ENCODE measurements at places on chromosomes 5 and 9.

- no peak for DNase-seq
These were observed 1809.2 kb upstream of the ACO1 start for GRCh38 chr9:30575218-30575617.

- DNase-seq: peak; percentile 97
These were observed 109.1 kb downstream of the SUSD1 start for GRCh38 chr9:112065806-112066606.

DNA sequence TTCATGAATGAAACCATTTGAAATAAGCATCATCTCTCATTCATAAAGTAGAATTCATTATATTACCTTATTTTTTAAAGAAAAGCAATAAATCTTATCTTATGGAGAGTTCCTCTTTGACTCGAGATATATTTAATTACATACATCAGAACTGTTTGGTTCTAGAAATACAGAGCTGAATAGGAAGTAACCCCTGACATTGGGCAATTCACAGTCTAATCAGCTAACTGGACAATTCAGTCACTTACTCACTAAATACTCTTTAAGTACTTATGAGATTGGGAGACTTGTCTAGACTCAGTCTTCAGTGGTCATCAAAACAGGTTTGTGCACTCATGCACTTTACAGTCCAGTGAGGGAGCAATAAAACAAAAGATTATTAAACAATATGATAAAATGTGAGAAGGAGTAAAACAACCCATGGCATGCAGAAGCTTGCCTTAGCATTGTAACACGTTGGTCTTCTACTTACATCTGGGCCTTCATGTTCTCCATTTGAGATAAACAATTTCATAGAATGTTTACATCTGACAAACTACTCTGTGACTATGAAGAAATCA, 11.5 kb upstream of the FBXO38 start:
- DNase-seq: no peak

DNA sequence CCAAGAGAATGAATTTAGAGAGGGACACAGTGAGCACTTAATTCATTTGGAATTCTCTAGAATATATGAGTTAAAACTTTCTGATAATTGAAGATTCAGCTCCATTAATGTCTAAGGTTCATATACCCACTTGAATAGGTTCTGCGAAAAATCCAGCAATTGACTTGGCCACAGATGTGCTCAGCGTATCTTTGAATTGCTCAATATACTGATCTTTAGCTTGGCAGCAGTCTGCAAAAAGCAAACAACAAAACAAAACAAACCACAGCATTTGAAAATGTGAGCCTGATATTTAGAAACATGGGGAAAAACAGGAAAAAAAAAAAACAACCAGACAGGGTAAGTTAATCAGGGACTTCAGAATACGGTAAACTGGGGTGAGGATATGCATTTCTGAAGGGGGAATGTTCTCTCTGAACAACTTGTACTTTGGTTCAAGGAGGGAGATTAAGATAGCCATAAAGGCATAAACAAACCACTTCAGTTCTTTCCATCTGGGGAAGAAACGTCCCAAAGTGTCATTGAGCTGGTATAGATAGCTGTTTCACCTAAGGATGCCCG, 21.4 kb downstream of the AGXT2 start:
- no peak for DNase-seq

DNA sequence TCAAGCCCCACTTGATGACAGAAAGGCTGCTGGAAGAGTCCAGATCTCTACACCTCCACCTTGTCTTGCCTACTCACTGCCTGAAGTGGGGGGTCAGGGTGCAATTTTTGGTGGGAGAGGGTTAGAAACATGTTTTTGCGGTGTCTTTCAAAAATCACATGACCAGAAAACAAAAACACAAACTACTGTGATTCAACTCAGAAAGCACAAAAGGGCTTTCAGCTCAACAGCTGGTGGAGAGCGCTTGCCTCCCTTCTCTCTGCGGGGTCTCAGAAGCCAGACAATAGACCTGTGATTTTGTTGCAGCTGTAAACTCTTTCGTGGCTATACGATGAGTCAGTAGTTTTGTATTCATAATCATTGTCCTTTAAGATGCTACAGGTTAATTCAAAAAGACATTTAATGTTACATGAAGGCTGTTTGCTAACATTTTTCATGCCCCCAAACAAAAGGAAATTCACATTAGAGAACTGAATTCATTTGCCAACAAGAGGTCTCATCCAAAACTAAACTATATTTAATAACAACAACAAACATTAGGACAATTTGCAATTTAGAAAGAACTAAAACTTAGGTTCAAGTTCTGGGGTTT, 172.6 kb upstream of the RAI14 start:
- peak; percentile 75 for DNase-seq

GRCh38 chr5:125696762-125697161, 726.4 kb upstream of the GRAMD2B start:
- no peak for DNase-seq

DNA sequence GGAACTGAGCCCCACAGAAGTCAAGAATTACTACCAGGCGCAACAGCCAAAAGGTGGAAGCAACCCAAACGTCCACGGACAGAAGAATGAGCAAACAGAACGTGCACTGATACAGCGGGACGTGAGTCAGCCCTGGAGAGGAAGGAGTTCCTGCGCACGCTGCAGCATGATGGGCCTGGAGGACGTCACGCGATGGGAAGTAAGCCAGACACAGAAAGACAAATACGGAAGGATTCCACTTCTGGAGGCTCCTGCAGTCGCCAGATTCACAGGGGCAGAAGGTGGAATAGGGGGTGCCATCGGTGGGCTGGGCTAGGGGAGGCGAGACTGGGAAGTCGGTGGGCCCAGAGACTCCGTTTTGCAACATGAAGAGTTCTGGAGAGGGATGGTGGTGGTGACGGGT, 80.3 kb upstream of the PHYKPL start:
- DNase-seq: no peak

GRCh38 chr5:6540111-6540827, 91.6 kb downstream of the UBE2QL1 start:
- no peak for DNase-seq

DNA sequence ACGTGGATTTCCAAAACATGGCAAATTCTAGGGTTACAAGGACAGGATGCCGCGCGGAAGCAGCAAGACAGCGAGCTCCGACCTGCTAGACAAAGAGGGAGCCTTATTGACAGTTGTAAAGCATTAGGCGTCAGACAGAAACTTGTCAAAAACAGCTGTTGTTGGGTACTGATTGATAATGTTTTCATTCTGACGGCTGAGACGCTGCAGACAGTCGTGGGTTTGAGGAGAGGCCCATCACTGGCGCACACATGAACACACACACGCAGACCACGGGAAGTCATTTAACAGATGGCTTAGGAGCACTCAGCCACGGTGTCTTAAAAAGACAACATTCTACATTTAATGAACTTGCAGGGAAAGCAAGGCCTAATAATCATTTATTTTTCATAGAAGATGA, 324.0 kb downstream of the NDUFS4 start:
- DNase-seq: peak; percentile 63

DNA sequence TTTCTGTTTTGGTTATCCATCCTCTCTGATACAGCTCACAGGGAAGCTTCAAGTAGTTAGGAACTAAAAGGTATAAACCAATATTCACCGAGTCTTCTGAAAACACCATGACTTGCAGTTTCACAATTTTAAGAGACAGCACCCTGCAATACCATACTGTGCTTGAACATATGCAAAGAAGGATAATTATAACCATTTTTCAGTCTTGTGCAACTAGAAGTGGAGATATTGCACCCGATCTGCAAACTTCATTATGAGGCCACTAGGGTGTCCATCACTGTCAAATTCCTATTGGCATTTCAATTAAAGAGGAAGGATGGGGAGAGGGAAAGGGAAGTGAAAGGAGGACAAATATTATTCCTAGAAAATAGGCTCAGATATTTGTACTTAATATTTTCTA, 32.4 kb upstream of the CEP120 start:
- DNase-seq: no peak

- DNase-seq: peak; percentile 2
These were observed 352.5 kb upstream of the CYLC2 start for GRCh38 chr9:102642651-102643050.

DNA sequence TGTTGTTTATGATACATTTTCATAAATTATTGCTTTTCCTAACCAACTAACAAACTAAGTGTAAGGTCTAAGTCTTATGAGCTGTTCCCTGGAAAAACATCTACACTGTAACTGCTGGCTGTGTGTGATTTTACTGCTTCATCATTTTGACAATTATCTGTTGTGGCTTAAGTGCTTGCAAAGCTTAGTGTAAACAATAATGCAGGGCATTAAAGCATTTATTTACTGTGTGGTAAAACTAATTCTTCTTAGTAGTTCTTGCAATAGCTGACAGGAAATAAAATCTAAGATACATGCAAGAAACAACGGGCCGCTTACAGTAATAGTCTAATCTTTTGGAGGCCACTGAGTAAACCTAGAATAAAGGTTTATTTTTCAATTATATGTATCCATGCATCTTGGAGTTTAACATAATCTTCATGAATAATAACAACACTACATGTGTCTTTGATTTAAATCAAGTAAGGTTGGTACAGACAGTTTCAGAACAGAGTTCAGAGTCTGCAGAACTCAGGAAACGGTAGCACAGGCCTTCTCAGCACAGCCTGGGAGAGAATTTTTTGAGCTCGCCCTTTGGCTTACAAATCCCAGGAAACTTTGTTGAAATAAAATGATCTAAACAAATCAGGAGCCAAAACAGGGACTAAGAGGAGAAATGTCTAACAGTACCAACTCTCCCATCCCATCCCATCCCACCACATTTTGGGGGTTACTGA, 473.1 kb downstream of the NR2F1-AS1 start:
- no peak for DNase-seq

GRCh38 chr9:132584601-132585560, 2.5 kb downstream of the BARHL1 start:
- peak; percentile 70 for DNase-seq

- no peak for DNase-seq
These were observed 1.1 kb upstream of the ORM1 start for GRCh38 chr9:114321759-114322158.

GRCh38 chr9:70635790-70636189, 221.3 kb upstream of the KLF9 start:
- DNase-seq: no peak

- DNase-seq: no peak
These were observed 52.2 kb downstream of the EXOSC2 start for GRCh38 chr9:130745829-130746228.

DNA sequence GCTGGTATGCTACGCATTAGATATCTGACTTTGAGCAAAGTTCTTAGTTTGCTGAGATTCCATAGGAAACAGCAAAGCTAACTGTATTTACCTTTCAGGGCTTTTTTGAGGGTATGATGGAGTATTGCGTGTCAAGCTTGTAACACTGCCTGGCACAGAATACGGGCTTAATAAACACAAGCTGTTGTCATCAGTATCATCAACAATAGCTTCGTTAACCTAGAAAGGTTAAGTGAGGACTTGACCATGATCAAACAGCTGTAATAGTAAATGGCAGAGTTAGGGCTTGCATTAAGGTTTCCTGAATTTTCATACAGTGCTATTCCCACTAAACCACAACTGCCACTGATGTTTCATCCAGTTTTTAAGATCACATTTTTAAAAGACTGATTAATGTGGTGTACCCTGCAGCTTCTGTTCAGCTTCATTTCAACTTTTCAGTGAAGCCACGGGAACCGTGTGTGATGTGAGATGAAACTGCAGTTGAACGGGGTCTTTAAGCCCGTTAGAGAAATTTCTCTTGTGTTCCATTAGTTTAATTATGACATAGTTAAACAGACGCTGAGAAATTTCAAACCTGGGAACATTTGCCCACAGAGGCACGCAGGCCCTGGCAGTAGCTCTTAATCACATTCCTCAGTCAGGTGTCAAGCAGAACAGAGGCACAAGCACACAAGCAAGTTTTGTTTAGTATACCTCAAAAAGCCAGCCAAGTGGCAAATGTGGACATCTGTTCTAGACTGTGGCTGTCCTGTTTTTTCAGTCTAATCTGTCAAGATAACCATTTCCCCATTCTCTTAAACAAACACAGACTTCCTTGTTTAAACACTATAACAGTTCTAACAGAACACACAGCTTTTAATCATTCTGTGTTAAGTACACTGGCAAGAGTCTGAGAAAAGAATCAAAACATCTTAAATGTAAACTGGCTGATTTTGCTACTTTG, 147.1 kb downstream of the ZNF608 start:
- no peak for DNase-seq

DNA sequence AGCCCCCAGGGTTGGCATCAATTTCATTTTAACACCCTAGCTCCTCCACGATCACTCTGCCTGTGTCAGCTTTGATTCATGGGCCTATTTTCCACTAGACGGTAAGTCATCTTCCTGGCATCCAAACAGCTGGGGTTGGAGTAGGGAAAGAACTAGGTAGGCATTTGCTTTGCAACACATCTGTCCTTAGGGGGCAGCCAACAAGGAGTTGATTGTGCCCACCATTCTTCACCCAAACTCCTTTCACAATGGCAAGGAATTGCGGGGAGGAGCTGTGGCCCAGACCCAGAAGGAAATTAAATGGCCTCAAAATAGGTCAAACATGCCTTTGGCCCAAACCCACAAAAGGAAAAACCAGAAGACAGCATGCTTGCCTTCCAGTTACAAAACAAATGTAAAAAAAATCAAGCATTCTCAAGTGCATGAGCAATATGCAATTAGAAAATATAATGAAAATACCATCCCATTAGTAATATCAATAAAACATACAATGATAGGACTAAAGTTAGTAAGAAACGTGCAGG, 71.8 kb downstream of the NRG2 start:
- no peak for DNase-seq

DNA sequence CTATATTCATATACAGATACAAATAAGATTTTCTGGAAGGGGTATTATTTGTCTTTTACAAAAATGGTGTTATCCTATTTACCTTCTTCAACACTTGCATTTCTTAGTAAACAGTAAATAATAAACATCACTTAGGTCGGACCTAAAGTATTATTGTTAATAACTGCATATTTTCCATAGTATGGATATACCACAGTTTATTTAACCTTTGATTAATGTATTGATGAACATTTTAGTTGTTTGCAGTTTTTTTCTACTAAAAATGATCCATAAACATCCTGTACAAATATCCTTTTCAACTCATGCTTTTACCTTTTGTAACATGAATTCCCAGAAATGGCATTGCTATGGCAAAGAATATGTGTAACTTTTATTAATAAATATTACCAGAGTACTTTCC, 83.4 kb downstream of the NDUFAF2 start:
- no peak for DNase-seq

DNA sequence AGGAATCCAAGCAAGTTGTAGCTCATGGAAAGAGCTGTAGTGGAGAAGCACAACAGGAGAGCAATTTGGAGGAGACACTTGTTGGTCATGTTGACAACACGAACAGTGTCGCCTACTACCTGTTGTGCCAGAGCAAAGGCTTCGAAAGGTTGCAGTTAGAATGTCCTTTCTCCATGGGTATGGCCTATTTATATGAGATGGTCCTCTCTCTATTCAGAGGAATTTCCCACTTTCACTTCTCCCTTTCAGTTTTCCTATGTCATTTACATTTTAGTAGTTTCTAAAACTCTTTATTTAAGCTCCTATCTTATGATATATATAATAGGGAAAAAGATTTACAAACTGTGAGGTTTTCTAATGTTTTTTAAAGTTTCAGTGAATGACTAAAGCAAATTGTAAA, at the start of gene IFNB1:
TSS of gene IFNB1 (minus strand) at position 162 of the 400 bp plus-strand sequence. CDS start at position 89, 73 bp downstream.
- DNase-seq: no peak

- no peak for DNase-seq
These were observed 18.3 kb upstream of the MSANTD3 start for GRCh38 chr9:100408546-100409175.

Data from mesendoderm (in vitro differentiated cells).